HepG2 (cell line): ENCODE measurements at places on chromosomes 2 and 18. TPM values are rescaled to one million over a fixed set of nuclear protein-coding genes. Genes with fewer than 3 reads are reported as not detected.

DOK6 gene
- total RNA-seq = 14.7 and 17.2 TPM in 2 replicates

CD8B2 gene
- total RNA-seq = not detected in 2 replicates

ETAA1 gene
- 16.2 and 20.7 TPM in 2 replicates for total RNA-seq

REG1B gene
- total RNA-seq = not detected in 2 replicates
